Esophagus mucosa (tissue), 1 donor: ENCODE measurements at places on chromosomes 16 and 17. TPM values are rescaled to one million over a fixed set of nuclear protein-coding genes. Genes with fewer than 3 reads are reported as not detected.
A peak's percentile ranks its signal among the peaks of the same experiment; 100 is the strongest.

ITGA2B gene
- 0.68 TPM for total RNA-seq

CACNG1 gene
- not detected for total RNA-seq

SLC6A4 gene
- 1.5 TPM for total RNA-seq

PIK3R6 gene
- 0.16 TPM for total RNA-seq

KIF2B gene
- total RNA-seq = not detected

DNA sequence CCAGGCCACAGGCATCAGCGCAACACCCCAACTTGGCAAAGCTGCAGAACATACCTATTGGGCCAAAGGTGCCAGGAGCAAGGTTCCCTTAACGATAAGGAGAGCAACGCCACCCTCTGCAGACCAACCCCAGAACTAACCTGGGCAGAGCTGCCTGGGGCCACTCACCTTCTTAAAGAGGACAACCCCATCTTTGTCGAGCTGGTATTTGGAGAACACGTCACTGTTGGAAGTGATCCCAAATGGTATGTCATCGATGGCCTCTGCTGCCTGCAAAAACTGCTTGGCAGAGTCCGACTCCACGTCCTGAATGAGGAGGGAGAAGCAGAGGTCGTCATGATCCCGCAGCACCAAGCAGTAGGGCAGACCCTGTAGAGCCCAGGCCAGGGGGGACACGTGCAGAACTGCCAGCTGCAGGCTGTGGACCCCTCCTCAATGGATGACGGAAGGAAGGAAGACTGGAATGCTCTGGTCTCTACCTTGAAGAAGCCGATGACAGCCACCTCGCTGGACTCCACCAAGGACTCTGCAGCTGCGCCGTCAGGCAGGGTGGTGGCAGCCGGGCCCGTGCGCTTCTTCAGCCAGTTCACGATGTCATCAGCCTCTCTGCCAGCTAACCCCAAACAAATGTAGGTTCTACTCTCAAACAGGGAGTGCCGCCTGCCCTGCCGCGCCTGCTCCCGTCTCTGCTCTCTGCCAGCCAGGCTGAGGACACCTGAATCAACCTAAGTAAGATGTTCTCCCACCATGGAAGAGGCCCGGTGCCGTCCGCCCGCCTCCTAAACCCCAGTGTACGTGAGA is 5.2 kb downstream of the P4HB start:
- ATAC-seq = peak; percentile 62

DNA sequence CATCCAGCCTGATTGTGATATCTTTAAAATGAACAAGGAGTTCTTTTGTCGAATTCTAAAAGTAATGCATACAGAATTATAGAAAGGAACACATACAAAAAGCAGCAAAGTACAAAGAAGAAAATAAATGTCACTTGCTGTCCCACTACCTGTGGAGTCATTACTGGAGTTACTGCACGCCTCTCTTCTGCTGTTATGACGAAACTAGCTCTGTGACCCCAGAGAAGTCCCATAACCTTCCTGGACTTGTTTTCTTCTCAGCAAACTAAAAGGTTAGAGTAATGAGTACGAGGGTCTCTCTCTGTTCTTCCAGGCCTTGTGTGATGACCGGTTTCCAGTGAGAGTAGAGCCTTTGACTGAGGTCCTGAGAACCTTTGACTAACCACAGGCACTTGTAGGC is 26.9 kb downstream of the BANP start:
- no peak for ATAC-seq

- no peak for ATAC-seq
Measured at GRCh38 chr16:87832137-87832527, 37.2 kb downstream of the SLC7A5 start.

DNA sequence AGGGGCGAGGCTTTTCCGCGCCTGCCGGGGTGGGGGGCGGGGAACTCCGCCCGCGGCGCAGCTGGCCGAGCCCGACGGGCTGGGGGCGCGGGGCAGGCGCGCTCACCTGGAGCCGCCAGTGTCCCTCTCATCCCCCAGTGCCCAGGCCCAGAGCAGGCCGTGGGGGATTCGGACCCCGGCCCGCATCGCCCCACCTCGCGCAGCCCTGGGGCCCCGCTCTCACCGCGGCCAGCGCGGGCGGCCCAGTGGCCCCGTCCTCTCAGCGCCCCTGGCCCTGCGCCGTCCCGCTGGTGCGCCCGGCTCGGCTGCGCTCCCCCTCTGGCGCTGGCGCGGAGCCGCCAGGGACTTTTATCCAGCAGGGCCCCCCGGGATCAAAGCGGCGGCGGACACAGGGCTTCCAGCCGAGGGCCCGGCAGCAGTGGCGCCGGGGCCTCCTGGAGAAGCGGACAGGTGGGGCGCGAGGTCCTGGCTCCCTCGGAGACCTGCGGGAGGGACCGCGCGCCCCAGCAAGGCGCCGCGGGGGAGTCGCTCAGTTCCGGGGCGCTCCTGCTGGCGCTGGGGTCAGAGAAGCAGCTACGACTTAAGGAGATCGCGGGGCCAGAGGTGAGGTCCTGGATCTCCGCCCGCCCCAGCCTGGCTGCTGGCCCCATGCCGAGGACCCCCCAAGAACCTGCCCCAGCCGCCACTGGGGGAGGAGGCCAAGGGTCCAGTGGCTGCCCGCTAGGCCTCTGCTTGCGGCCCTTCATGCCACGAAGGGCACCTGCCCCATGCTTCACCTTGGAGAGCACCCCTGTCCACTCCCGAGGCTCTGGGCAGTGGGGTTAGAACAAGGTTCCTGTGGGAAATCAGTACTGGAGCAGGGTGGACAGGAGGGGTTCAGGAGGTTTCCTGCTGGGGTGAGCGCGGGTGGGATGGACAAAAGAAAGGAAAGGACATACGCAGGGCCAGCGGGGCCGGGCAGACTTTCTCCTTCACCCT is 823 bp upstream of the NOTUM start:
- ATAC-seq = no peak

GRCh38 chr17:79951361-79952264 is 84.1 kb downstream of the TBC1D16 start:
- ATAC-seq = no peak

GRCh38 chr16:31476303-31477219 is 4.6 kb downstream of the TGFB1I1 start:
- ATAC-seq = peak; percentile 81

GRCh38 chr17:41013606-41014005 is 4.7 kb upstream of the KRTAP3-1 start:
- ATAC-seq = no peak

DNA sequence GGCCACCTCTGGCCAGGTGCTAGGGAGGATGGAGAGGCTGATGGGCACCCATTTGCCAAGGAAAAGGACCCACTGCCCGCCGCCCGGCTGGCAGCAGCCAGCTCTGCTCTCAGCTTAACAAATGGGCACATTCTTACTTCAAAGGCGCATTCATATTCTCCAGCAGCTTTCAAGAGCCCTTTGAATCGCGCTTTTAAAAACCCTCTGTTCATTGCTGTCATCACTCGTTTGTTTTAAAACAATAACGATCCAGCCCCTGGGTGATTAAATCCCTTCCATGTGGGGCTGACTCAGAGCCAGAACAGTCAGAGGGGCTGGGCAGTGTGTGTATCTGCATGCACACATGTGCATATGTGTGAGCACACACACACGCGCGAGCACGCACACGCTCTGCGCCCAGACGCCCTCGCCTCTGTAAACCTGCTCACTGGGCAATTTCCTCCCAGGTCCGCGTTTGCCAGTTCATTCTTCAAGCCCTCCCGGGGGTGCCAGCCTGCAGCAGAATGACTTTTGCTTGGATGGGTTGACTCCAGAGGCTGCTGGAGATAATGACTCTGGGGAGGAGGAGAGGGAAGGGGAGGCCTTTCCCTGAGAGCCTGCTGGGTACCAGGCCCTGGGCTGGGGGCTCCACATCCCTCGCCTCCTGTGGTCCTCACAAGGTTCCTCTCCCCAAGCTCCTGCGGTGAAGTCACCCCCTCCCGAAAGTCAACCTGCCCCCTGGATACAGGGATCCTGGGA is 133.1 kb downstream of the SDK2 start:
- peak; percentile 50 for ATAC-seq

- no peak for ATAC-seq
Measured at GRCh38 chr17:76476736-76477135, 9.3 kb downstream of the AANAT start.

- ATAC-seq = no peak
Measured at GRCh38 chr17:77691216-77692085, 267.1 kb upstream of the TNRC6C start.

- no peak for ATAC-seq
Measured at GRCh38 chr16:64089697-64090096, 1032.2 kb downstream of the CDH11 start.
